NCI-H510A treated with DMSO at 0.1 percent for 48 hours (cell line): ENCODE measurements at places on chromosomes 13 and 19.

DNA sequence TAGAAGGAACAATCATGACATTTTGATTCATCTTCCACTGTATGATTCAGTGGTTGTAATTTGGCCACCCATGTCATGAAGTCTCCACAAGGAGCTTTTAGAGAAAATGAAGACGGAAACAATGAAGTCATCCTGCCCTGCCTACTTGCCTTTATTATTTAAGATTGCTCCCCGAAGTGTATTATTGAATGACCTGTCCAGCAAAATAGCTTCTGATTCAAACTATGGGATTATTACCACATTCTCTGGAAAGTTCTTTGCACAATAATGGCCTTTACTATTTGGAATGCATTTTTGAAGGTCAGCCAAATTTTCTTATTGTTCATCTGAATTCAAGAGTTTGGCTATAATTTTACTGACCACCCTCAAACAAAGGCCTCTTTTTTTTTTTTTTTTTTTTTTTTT is 77.8 kb upstream of the RFC3 start:
- no peak for DNase-seq

DNA sequence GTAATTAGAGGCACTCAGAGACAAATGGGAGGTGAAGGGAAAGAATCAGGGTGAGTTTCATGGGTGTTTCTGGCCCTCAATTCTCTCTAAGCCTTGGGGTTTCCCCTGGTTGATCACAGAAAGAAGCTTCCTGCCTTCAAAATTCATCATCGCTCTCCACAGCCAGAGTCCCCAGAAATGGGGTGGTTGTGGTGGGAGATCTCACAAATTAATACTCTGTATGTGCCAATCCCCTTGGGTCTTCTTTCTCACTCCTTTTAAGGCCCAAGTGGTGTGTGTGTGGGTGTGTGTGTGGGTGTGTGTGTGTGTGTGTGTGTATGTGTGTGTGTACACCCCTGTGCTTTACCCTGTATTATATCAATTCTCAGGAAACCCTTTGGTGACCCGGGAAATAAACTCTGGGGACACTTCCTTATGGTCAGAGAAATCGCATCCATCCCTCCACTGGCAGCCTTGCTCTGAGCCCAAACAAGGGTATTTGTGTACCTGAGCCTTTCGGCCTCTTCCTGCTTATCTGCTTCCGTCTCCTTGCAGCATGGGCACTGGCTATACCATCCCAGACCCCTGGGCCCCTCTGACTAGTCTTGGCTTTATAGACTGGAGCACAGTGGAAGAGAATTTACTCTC is 2.8 kb upstream of the FCGBP start:
- DNase-seq = no peak

GRCh38 chr13:101465877-101466276 is 13.4 kb downstream of the ITGBL1 start:
- no peak for DNase-seq

GRCh38 chr13:85985797-85986196 is 186.6 kb upstream of the SLITRK6 start:
- DNase-seq = peak; percentile 15

GRCh38 chr13:29925457-29926097 is 75.2 kb upstream of the UBL3 start:
- peak; percentile 66 for DNase-seq

- DNase-seq = no peak
Measured at GRCh38 chr13:51630288-51630615, 46.0 kb downstream of the WDFY2 start.

- DNase-seq = peak; percentile 20
Measured at GRCh38 chr13:96473526-96474180, 383.7 kb downstream of the HS6ST3 start.

GRCh38 chr19:10587022-10587838 is at the start of gene AP1M2:
AP1M2 (minus strand) TSS chr19:10587312; CDS start chr19:10587231, 81 bp downstream.
- peak; percentile 78 for DNase-seq

- peak; percentile 37 for DNase-seq
Measured at GRCh38 chr19:9793071-9793591, 24.6 kb upstream of the ZNF846 start.

DNA sequence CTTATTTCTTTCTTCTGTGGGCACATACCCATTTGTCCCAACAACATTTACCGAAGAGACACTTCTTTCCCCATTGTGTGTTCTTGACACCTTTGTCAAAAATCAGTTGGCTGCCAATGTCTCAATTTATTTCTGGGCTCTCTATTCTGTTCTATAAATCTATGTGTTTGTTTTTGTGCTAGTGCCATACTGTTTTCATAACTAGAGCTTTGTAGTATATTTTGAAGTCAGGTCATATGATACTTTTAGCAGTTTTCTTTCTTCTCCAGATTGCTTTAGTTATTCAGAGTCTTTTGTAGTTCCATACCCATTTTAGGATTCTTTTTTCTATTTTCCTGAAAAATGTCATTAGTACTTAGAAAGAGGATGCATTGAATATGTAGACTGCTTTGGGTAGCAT is 1276.3 kb downstream of the SLITRK1 start:
- no peak for DNase-seq

DNA sequence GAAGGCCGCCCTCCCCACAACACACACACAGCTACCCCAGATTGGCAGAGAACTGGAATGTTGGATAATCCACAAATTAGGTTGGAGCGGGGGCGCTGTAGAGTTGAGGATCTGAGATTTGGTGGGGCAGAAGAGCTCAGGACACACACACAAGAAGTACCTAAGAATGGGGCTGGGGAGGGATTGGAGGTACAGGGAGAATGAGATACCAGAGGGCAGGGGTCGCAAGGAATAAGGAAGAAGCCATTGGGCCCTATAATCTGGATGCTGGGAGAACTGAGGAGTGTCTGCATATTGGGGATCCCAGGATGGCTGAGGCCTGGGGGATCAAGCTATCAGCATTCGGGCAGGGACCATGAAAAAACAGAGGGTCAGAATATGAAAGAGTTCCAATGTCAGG is 11.5 kb downstream of the SYT3 start:
- DNase-seq = no peak

- no peak for DNase-seq
Measured at GRCh38 chr13:106650690-106651205, 82.8 kb upstream of the ARGLU1 start.

DNA sequence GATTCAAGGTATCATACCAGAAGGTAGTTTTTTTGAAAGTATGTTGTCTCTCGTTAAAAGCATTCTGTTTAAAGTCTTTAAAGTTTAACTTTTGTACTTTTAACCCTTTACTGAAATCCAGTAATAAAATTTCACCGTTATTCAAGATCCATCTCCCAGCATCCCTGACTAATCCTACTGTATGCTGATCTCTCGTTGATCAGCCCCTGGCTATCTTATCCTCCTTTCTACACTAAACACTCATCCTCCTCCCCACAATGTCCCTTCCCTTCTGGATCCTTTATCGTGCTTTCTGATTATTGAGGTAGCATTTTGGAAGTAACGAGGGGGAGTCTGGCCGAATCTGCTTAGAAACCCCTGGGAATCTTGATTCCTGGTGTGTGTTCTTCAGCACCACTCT is 1.3 kb downstream of the TPP2 start:
- DNase-seq = no peak

GRCh38 chr19:1522838-1523237 is 1.0 kb upstream of the PLK5 start:
- no peak for DNase-seq

DNA sequence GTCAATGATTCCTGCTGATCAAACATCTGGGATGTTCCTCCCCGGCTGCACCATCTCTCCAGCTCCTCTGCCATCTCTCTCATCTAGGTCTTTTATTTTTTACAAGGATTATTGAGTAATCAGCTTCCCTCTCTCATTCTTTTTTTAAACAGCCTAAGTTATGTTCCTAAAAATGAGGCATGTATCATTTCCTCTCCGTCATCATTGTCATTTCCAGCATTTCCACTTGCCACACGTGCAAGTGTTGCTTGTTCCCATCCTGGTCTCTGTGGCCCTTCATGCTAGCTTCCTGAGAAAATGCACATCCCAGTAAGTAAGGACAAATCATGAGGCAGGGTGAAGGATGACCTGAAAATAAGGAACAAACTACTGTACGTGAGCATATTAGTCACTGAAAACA is 102.7 kb upstream of the POSTN start:
- no peak for DNase-seq

DNA sequence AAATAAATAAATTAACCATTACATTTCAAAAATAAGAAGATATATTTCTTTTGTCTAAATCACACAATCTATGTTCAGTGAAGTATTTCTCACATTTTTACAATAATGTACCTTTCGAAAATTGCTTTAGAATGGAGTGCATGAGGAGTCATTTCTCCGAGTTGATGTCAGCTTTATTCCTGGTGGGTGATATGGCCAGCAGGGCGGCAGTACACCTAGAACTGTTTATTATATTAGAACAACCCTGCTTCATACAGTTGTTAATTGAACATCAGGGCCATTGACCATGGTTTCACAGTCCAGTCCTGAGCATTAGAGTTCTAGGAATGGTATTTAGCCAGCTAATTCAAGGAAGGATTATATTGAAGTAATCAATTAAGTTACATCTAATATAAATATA is 696.3 kb upstream of the SLC10A2 start:
- DNase-seq = no peak

- no peak for DNase-seq
Measured at GRCh38 chr19:2062389-2062729, 11.3 kb upstream of the MKNK2 start.

DNA sequence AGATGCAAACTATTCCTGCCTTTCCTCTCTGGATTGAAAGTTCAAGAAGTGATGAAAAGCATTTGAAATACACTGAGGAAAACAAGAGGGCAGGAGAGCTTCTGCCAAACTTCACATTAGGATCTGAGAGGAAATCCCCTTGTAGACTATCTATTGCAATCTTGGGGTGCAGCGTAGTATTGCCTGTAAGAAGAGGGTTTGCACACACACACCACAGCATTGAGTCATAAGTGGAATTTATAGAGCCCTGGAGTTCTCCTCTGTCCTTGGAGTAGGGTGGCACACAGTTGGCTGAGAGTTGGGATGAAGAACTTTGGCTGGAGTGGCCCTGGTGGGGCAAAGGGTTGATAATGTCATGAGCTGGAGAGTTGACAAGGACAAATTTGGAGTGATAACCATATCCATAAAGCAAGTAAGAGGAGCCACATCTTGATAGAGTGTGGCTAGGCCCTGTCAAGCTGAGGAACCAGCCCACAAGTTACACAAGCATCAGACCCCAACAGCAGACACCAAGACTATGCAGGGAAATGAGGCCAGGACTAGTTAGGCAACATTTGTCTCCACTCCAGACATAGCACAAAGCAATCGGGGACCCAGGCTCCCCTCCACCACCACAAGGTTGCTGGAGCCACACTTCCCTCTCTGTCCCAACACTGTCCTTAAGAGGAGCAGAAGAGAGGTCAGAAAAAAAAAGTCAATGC is 520.9 kb downstream of the KLF5 start:
- no peak for DNase-seq

- DNase-seq = no peak
Measured at GRCh38 chr19:49712397-49712859, 21.5 kb downstream of the CPT1C start.

DNA sequence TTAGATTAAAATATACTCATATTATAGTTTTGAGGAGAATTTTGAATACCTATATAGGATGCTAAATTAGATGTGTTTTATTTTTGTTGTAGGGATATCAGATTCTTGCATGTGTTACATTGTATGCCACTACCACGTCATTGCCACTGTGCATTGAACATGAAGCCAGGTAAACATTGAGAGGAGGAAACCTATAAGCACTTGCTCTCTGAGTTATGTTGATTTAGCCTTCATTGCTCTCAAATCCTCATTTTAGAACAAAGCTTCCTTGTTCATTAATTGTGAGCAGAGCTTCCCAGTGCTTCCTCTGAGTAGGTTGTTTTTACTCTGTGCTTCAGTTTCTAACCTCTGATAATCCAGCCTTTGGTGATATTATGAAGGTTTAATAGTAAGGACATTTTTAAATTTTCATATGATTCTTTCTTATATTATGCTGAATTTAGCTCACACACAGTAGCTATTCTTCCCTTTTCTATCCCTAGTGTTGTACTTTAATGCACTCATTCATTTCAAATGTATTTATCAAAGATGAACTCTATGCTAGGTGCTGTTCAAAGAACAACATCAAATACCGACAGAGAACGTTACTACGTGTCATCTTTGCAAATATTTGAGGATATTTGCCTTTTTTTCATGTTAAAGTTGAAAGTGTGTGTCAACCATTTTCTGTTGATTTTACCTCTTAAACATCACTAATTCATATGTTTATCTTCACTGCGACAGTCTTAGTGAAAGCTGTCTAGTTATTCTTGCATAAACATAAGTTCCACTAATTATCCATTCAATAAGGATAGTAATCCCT is 1448.0 kb upstream of the MIR17HG start:
- DNase-seq = peak; percentile 90

- peak; percentile 35 for DNase-seq
Measured at GRCh38 chr19:5804516-5805461, at the start of gene NRTN. NRTN (plus strand) TSS chr19:5805067; CDS start chr19:5824166, 19,099 bp downstream.

DNA sequence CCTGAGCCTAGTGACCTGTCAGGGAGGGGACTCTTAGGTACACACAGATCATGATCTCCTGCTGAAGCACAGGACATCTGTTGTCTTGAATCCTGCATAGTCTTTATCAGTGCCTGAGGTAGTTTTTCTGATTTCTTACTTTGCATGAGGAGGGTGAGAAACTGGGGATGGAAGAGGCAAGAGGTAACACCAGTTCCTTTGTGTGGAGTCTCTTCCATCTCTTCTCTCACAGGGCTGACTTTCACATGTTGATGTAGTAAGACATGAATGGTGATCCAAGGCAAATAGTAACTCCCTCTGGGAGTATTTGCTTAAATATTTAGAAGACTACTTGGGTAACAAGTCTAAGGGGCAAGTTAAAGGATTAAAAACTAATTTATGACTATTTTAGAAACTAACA is 9.5 kb downstream of the NBEA start:
- DNase-seq = no peak

DNA sequence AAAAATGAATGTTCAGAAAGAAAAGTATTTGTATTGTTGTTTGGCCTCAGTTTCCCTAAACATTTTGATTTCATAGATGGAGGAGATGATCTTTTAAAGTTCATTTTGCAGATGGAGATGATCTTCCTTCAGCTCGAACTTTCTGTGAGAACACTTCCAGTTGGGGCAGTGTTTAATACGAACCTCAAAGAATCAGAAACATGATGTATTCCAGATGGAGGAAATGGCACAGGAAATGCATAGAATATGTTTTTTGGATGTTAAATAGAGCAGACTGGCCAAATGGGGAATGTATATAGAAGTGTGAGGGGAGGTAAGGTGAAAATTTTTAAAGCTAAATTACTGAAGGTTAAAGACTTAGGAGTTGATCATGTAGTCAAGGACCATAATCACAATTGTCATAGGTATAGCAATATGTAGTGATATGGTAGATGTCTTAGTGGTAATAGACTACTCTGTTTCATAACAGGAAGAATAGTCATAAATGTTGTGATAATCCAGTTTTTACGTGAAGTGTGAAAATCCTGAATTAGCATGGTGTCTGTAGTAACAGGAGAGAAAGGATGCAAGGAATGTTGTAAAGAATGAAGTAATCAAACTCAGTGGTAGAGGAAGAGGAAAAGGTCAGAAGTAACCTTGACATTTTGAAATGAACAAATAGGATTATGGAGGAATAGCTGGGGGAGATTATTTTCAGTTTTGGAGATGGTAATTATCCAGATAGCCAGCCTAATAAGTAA is 5.1 kb downstream of the RAP2A start:
- DNase-seq = no peak

GRCh38 chr19:42519108-42519507 is 9.2 kb downstream of the CEACAM1 start:
- no peak for DNase-seq
